D341Med (cell line): ENCODE measurements at places on chromosomes 6 and 20.
A peak's percentile ranks its signal among the peaks of the same experiment; 100 is the strongest.

GRCh38 chr6:29815118-29815750 is 12.4 kb upstream of the HLA-G start:
- no peak for DNase-seq

- DNase-seq, result peak; percentile 5
These were observed 118.5 kb downstream of the SYCP2 start for GRCh38 chr20:59814840-59815340.

DNA sequence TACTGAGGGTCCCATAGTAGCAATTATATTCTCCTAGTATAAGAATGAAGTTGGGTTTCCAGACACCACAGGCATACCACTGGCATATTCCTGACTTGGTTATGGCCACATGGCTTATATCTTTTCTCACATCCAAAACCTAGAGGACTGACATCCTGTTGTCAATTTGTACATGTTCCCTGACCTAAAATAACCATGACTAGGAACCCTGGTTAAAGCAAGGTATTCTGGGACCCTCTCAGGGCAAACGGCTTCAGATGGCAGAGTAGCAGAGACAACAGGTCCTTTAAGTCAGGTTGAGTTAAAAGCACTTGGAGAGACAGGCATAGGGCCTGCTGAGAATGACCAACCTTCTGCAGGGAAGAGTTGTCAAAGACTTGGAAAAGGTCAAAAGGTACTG is 12.6 kb downstream of the MAP3K5 start:
- no peak for DNase-seq

- DNase-seq, result no peak
These were observed 552.2 kb downstream of the TFAP2A start for GRCh38 chr6:9862603-9863167.

DNA sequence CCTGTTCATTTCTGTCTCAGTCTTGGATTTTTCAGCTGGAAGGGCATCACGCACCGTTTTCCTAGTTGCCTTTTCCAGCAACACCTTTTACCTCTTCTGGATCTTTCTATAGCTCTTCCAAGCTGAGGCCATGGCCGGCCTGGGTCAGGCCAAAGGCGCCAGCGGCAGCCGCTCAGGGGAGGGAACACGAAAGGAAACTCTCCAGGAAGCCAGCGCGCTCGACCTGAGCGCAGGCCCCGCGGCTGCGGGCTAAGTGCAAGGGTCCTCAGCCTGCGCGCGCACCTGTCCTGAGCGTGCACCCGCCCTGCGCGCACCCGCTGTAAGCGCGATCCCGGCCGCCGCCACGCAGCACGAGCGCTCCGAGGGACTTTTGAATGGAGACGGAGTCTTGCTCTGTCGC is 43.8 kb upstream of the TMEM181 start:
- DNase-seq, result no peak

DNA sequence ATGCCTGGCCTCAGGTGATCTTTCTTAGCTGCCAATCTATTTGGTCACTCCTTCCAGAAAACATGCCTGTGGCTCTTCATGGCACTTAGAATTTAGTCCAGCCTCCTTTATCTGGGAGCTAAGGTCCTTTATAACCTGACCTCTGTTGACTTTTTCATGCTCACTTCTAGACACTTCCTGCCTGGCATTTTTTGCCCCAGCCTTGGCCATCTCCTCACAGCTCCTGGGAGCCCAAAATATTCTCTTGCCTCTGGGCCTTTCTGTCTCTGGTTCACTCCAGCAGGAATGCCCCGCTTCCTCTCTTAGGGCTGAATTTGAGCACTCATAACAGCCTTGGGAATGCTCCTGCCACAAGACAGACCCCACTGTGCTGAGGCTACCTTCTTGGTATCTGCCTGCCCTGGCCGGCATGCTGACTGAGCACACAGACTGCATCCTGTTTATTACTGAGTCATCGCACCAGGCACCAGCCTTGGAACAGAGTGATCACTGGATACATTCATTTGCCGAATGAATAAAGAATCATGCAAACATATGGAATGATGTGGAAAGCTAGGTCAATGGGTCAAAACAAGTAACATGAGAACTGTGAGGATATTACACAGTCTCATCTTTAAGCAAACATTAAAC is 5.8 kb upstream of the EEF1E1 start:
- DNase-seq, result no peak

- no peak for DNase-seq
These were observed 150.9 kb downstream of the EYA4 start for GRCh38 chr6:133392015-133392414.

DNA sequence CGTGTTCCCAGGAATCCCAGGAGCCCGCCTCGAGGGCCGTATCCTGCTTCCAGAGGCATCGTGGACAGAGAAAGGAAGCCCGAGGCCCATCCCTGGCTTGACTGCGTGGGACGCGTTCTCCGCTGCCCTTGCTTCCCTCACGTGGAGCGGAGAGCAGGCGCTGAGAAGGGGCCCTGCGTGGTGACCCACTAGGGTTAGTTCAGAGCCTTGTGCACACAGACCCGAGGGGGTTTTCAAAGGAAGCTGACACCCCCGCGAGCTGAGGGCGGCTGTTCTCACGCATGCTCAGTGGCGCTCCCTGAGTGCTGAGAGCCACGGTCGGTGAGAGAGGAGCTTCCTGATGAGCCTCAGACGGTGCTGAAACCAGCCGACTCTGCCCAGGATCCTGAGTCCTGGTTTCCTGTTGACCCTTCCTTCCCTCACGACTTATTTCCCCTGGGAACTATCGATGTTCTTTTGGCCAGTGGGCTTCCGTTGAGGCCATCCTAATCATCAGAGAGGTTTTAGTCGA is 28.9 kb upstream of the CCR6 start:
- DNase-seq, result no peak

DNA sequence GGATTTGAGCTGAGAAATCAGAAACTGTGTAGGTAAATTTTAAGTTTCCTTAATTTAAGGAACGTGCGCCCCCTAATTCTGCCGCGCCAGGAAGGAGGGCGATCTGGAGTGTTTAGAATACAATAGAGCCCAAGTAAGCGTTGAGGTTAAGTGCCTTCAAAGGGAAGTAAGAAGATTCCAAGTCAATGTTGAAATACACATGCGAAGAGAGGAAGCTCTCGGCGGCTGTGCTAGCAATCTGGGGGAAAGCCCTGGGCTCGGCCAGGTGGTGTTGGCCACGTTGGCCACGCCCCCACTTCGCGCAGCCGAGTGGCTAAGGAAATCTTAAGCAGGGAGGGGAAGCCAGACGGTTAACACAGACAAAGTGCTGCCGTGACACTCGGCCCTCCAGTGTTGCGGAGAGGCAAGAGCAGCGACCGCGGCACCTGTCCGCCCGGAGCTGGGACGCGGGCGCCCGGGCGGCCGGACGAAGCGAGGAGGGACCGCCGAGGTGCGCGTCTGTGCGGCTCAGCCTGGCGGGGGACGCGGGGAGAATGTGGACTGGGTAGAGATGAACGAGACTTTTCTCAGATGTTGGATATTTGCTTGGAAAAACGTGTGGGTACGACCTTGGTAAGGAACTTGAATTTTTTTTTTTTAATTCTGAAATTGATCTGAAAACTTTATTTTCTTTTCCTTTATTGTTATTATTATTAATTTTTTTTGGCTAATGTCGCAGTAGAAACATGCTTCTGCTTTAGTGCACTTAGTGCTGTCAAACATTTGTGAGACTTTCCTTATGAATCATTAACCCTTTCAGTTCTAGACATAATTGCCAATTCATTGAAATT is at the start of gene PRDM1:
Gene PRDM1 (plus strand): TSS at position 353 of the 830 bp plus-strand sequence. CDS start 218 bp downstream, at position 571.
- peak; percentile 71 for DNase-seq

DNA sequence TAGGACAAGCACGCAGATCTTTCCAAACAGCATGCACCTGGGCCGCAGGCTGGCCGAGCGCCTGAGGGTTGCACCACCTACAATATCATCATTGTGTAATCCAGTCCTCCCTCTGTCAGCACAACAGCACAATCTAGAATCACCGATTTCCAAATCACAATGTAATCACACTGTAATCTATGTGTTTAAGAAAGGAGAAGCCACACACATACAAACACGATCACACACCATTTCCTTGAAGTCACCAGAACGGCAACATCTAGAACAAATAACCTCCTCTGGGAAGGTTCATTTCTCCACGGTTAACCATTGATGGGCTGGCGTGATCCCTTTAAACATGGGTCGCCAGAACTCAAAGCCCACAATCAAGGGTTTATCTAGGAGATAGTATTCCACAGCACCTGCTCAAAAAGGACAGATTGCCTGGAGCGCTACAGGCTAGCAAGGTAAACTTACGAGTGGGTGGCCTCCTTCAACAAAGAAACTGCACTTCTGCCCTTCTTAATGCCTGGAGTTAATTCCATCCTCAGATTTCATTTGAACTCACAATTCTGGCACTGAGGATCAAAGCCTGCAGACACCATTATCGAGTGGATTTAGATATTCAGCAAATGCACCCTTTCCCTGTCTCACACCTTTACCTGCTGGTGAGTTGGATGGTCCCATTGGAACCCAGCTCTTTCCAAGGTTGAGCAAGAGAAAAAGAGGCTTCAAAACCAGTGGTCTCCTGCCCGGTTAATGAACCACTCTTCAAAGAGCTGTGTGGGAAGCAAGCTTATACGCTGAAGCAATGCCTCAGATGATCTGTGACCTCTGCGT is 83.8 kb upstream of the FOXQ1 start:
- no peak for DNase-seq

DNA sequence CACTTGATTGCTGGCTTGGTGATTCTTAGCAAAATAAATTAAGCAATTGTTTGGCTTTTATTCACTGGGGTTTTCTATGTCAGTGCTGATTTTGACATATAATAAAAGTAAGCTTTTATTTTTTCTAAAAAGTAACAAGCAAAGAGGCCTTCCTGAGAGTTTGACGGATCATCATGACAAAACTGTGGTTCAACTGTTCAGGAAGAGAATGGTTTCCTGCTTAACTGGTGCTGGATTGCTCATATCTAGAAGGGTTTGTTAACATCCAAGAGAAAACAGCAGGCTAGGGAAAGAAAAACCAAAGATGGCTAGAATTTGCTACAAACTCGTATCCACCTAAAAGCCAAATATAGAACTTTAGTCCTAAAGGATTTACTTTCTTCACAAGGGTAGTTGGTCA is 21.2 kb downstream of the SERPINB1 start:
- DNase-seq, result no peak
